ENCODE measurements at places on chromosomes 13 and 19.

GRCh38 chr19:15717809-15718208 is 10.0 kb upstream of the OR10H2 start:
- DNase-seq, result no peak

DNA sequence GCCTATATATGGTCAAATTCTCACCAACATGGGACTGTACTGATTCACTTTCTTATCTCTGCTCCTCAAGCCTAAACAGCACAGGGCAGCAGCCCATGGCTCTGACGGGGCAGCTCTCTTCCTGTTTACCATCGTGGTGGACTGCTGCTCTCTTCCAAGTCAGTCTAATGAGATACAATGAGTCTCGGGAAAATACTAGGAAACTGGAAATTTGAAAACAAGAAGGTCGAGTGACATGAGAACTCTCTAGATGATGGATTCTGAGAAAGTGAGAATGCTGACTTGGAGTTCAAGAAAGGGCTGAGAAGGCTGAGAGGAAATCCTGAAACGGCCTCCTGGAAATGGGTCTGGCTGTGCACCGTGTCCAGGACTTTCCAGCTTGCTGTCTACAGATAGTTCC is 122.8 kb upstream of the ARGLU1 start:
- DNase-seq, result no peak

DNA sequence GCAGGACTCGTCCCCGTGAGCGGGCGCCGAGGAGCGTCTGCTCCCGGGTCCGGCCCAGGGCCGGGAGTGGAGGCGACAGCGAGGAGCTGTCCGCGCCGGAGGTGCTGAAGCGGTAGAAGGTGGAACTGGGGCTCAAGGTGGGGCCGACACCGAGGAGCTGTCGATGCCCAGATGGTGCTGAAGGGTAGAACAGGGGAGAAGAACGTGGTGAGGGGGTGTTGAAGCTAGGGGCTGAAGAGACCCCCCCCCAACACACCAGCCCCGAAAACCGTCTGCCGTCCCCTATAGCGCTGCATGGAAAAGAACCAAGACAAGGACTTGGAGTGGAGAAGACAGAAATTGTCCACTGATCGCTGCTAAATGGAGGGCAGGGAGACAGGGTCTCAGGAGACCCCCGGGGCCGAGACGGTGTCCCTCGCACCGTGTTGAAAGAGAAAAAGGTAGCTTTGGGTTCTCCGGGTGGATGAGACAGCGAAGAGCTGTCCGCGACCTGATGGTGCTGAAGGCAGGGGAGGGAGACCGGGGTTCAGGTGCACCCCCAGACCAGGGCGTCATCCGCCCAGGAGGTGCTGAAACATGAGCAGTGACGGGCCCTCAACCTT is 7.1 kb upstream of the PDE4C start:
- no peak for DNase-seq

- DNase-seq, result no peak
These were observed 890 bp upstream of the ZNF611 start for GRCh38 chr19:52735734-52736133.

DNA sequence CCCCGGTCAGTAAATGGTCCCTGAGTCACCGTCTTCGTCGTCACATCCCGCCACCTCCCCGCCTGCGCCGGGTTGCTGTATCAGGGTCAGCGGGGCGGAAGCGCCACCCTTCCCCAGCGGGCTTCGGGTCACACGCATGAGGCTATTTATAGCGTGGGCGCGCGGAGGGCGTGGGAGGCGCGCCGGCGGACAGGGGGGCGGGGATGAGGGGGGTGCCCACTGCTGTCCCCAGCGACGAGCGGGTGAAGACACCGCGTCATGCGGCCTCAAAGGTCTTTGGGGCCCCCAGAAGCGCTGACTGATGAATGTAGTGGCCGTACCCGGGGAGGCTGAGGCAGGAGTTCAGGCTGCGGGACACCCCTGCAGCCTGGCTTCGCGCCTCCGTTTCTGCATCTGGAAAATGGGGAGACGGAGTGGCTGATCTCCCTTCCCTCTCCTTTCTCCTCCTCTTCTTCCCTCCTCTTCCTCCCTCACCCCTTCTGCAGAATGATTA is 7.9 kb downstream of the UNC13A start:
- DNase-seq, result peak; percentile 41

GRCh38 chr13:68927387-68928026 is 1180.1 kb upstream of the ATXN8OS start:
- no peak for DNase-seq

- DNase-seq, result peak; percentile 34
These were observed 29.1 kb downstream of the SHISA2 start for GRCh38 chr13:26022538-26023292.

DNA sequence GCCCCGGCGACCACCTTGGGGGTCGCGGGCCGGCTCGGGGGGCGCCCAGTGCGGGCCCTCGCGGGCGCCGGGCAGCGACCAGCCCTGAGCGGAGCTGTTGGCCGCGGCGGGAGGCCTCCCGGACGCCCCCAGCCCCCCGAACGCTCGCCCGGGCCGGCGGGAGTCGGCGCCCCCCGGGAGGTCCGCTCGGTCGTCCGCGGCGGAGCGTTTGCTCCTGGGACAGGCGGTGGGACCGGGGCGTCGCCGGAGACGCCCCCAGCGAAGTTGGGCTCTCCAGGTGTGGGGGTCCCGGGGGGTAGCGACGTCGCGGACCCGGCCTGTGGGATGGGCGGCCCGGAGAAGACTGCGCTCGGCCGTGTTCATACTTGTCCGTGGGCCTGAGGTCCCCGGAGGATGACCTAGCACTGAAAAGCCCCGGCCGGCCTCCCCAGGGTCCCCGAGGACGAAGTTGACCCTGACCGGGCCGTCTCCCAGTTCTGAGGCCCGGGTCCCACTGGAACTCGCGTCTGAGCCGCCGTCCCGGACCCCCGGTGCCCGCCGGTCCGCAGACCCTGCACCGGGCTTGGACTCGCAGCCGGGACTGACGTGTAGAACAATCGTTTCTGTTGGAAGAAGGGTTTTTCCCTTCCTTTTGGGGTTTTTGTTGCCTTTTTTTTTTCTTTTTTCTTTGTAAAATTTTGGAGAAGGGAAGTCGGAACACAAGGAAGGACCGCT is 729 bp downstream of the STK11 start:
- no peak for DNase-seq

DNA sequence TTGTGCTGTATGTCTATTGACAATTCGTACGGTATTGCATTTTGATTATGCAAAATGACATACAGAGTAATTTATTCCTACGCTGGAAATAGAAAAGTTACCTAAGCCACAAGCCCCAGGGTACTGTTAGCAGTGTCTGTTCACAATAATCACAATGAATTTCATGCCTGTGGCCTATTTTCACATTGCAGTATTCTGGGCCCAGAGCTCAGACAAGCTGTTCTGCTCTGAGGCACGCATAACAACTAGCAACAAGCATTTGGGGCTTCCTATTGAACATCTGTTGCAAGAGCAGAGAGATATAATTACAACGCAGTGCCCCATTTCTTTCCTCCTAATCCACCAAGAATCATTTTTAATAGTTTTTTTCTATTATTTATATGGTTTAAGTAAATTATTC is 158.9 kb upstream of the SGCG start:
- no peak for DNase-seq

GRCh38 chr19:50870417-50871089 is 2.7 kb upstream of the KLK2 start:
- no peak for DNase-seq

DNA sequence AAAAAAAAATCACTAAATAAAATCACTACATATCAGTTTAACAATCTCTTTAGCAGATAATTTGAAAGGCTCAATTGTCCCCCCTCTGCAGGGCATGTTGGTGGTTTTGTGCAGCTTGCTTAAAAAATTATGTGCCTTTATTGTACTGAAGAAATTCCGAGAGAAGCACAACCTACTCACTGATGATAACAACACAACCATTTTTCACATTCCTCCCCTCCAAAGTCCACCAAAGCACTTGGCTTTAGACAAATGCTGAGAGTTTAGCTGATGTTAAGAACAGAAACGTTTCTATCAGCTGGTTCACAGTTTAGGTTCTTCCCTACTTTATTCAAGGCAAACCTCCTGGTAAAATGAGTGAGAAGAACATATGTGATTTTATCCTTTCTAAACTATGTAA is 923 bp downstream of the DOCK9 start:
- no peak for DNase-seq

- DNase-seq, result no peak
These were observed 24.3 kb downstream of the PEPD start for GRCh38 chr19:33497131-33497777.

DNA sequence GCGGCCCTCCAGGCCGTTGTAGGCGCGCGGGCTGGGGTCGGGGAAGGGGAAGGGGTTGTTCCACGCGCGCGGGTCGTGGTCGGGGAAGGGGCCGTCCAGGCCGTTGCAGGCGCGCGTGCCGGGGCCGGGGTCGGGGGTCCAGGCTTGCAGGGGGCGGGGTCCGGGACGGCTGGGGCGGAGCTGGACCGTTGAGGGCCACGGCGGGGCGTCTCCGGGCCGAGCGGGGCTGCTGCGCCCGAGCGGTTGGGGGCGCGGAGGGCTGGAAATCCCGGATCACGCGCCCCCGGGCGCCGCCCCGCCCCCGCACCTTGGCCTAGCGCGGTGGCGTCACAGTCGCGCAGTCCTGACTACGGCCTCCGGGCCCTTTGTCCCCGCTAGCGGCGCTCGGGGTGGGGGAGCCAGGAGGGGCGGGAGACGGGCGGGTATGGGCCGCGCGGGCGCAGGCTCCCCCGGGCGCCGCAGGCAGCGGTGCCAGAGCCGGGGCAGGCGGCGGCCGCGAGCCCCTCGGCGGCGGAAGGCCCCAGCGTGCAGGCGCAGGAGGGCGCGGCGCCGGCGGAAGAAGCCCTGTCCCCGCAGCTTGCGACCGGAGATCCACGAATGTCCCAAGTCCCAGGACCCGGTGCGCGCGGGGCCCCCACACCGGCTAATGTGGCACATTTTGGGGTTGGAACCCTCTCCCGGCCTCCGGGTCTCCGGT is 665 bp downstream of the GPX4 start:
- no peak for DNase-seq

GRCh38 chr13:27961227-27962085 is 7.7 kb downstream of the CDX2 start:
- DNase-seq, result no peak

DNA sequence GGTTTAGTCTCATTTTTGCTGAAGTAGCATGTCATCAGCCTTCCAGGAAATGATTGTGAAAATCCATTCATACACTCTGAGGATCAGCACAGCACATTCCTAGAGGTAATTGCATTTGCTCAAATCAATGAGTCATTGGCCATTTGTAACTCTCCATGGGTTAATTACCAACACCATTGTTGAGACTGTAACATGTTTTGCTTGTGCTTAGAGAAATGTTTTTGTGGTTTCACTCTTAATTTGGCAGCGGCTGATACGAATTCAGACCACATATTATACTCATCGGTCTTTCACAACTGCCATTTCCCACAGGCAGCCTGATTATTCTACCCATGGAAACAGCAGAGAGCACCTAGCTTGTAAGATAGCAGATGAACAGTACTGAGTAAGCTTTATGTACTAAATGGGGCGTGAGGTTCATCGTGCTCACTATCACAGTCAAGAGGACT is 110.3 kb downstream of the NHLRC3 start:
- peak; percentile 4 for DNase-seq

- peak; percentile 47 for DNase-seq
These were observed 283.8 kb downstream of the DCT start for GRCh38 chr13:94195715-94196114.

GRCh38 chr13:43877766-43878165 is 1.8 kb downstream of the CCDC122 start:
- DNase-seq, result no peak

DNA sequence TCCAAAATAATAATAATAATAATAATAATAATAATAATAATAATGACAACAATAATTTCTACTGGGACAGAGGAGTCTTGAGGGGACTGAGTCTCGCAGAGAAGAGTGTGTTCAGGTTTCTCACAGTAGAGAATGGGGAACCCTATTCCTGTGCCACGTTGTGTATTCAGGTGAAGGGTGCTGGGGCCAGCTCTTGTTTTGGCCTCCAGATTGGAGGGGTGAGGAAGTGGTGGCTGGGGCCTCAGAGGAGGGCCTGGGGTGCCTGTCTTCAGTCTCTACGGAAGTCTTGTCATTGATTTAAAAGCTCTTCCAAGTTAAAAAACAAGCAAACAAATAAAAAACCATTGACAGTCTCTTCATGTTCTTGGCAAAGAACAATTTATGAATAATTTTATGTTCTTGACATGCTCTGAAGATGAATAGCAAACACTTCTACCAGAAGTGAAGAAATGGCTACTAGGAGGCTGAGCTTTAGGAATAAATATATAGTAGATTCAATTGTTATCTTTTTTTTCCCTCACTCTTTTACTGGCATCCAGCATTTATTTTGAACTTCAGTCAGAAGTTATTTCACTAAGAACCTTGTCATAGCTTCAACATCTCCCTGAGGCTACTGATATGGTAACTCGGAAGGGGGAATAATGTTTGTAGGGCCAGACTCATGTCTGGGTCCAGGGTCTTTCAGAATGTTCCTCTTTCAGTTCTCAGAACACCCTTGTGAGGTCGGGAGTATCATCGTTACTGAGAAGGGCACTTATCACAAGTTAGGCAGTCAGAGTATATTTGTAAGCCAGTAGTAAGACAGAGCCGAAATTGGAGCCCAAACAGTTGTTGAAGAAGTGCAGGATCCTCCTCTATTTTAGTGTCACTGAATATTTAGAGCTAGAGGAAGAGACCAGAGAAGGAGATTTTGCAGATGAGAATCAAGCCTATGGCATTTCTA is 13.1 kb downstream of the LRCH1 start:
- no peak for DNase-seq

DNA sequence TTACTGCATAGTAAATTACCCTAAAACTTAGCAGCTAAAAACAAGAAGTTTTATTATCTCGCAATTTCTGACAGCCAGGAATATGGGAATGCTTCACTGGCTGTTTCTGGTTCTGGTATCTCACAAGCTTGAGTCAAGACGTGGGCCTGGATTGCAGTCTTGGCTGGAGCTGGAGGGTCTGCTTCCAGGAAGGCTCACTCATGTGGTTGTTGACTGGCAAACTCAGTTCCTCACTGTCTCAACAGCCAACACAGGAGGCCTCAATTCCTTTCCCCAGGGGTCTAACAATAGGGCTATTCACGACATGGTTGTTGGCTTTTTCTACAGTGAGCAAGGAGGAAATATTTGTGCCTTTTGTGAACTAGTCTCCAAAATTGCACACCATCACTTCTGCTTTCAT is 146.3 kb downstream of the GPC5 start:
- DNase-seq, result no peak

GRCh38 chr13:34070544-34071303 is 252.8 kb downstream of the RFC3 start:
- no peak for DNase-seq

Measured in BJ (cell line).